ENCODE measurements at places on chromosomes 3 and 15.

DNA sequence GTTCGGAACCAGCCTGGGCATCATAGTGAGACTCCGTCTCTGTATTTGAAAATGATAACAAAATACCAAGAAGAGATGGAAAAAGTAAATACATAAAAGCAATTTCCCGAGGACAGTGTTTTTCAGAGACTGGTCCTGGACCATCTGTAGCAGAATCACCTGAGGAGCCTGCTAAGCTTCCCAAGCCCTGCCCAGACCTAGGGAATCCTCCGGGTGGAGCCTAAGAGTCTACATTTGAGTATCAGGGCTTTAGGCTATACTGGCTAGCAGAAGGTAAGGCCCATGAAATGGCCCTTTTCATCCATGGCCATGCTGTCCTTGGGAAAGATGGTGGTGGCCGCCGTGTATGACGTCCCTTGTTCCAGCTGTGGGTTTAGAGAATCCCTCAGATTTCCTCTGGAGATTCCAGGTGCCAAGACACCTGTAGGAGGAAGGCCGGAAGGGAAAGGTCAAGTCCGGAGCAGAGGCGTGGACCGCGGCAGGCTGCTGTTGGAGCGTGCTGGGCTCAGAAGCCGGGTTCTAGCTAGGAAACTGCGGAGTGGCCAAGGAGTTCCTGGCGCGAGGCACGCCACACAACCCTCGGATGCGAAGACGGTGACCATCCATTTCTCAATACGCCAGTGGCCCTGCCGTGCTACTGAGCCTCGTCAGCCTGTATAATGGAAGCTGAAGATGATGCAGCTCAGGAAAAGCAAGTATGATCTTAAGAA, 50.9 kb downstream of the TMEM44 start:
- H3K4me3 ChIP-seq, result peak overlapping the region; percentile 62
- H3K27ac ChIP-seq, result no peak overlapping the region
- no peak for DNase-seq
- H3K36me3 ChIP-seq, result no peaks in the 10 kb centered on the region

DNA sequence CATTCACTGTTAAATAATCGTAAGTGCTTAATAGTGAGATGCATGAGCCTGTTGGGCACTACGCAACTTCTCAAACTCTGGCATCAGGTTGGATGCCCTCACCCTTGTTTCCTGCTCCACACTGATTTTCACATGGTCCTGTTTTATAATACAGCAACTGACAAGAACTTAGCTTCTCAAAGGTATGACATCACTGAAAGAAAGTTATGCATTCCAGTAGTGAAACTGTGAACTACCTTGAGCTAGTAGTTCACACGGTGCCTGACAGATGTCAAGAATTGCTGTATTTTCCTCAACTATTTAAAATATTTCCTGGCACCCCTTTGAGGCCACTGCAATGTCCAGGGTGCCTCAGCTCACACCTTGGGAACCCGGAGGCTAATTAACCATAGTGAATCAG, 327.5 kb downstream of the RORA start:
- H3K36me3 ChIP-seq, result no peaks in the 10 kb centered on the region
- no peak overlapping the region for H3K4me3 ChIP-seq
- no peak for DNase-seq
- peaks cover 9% of the 10 kb centered on the region for H3K4me1 ChIP-seq
- peaks cover 2% of the 10 kb centered on the region for H3K27me3 ChIP-seq
- no peak overlapping the region for H3K27ac ChIP-seq

GRCh38 chr3:184366619-184367289, 5.2 kb downstream of the POLR2H start:
- peaks cover 20% of the 10 kb centered on the region for H3K36me3 ChIP-seq
- H3K4me1 ChIP-seq, result peaks cover 22% of the 10 kb centered on the region
- H3K4me3 ChIP-seq, result no peak overlapping the region
- DNase-seq, result no peak

DNA sequence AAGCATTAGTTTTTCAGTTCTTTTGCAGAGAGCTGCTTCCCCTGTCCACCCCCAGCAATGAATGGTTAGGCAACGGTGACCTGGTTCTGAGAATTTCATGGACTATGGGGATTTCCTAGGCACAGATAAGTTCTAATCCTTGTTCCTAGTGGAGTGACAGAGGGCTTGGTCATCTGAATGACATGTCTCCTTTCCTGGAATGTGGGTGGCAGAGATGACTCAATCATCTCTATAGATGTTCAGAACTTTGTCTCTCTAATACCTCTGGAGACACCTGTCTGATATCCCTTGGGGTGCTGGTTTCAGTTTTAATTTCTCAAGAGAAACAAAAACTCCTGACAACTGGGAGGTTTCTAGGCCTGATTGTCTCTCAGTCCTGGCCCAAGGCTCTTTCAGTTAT, 10.4 kb downstream of the PLA2G4E start:
- no peak overlapping the region for H3K4me3 ChIP-seq
- no peaks in the 10 kb centered on the region for H3K36me3 ChIP-seq
- H3K4me1 ChIP-seq, result peaks cover 8% of the 10 kb centered on the region
- H3K27me3 ChIP-seq, result no peaks in the 10 kb centered on the region
- H3K27ac ChIP-seq, result no peak overlapping the region

DNA sequence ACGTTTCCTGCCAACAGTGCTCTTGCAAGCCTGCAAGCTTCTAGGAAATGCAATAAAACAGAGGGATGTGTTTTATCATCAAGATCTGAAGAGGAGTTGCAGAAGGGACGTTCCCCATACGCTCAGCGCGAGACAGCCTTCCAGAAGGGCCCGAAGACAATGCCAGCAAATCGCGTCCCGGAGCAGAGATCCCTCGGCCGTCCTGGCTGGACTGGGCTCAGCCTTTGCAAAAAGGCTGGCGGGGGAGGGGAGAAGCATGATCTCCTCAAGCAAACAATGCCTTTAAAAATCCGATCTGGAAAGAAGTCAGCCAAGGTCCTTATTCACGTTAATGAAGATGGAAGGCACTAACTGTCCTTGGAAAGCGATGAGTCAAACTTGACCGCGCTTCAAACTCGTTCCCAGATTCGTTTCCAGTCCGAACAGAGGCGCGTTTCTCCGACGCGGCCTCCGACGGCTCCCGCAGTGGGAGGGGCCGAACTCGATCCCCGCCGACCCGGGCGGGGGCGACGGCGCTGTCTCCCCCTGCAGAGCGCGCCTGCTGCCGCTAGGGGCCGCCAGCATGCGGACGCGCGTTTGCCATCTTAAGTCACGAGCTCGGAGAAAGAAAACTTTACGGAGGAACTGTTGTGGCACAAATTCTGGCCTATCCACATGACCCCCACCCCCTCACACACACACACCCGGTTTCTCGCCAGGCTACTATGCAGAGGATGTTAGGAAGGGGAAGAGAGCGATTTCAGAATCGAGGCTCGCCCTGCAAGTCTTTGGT, 5.5 kb downstream of the BCL6 start:
- no peaks in the 10 kb centered on the region for H3K36me3 ChIP-seq
- H3K4me1 ChIP-seq, result peaks cover 41% of the 10 kb centered on the region
- peak overlapping the region; percentile 33 for H3K27ac ChIP-seq
- H3K27me3 ChIP-seq, result no peaks in the 10 kb centered on the region
- DNase-seq, result peak; percentile 82

GRCh38 chr15:77010857-77011256, 15.9 kb downstream of the PSTPIP1 start:
- peaks cover 56% of the 10 kb centered on the region for H3K4me1 ChIP-seq
- peaks cover 8% of the 10 kb centered on the region for H3K36me3 ChIP-seq
- H3K27me3 ChIP-seq, result no peaks in the 10 kb centered on the region
- H3K27ac ChIP-seq, result no peak overlapping the region
- no peak overlapping the region for H3K4me3 ChIP-seq

GRCh38 chr3:16936233-16936632, 51.5 kb downstream of the PLCL2 start:
- peaks cover 6% of the 10 kb centered on the region for H3K36me3 ChIP-seq
- H3K27ac ChIP-seq, result peak overlapping the region; percentile 45
- H3K27me3 ChIP-seq, result no peaks in the 10 kb centered on the region
- no peak for DNase-seq
- H3K4me1 ChIP-seq, result peaks cover 35% of the 10 kb centered on the region

DNA sequence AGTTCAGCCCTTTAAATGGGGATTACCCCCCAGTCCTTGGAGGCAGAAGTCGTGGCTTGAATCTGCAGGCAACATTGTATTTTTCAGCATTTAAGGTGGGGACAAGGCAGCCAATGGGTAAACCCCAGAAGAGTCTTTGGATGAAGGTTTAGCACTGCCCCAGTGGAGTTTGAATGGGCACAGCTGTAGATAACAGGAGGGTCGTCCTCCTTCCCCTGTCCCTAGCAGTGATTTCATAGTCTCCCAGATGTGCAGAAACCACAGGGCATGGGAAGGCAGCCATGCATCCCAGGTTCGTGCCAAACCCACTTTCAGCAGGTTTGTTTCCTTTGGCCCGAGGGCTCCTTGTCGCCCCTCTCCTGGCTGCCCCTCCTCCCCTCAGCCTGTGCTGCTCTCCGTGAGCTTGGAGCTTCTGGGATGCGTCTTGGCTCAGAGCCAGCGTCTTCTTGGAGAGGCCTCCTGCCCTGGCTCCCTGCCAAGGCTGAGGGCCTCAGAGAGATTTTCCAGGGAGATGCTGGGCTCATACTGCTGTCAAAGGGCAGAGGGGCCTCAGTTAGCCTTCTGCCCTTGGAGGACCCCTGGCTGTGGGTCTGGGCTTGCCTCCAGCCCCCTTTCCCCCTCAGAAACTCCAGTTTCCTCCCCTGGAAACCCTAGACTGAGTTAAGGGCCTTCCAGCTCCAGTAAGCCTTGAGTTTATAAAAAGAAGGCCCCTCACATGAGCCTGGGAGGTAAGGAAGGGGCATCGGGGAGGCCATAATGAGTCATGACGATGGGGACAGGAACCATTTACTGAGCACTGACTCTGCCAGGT, 48.9 kb upstream of the POLG start:
- H3K27me3 ChIP-seq, result peaks cover 11% of the 10 kb centered on the region
- no peak overlapping the region for H3K4me3 ChIP-seq
- H3K27ac ChIP-seq, result no peak overlapping the region
- H3K4me1 ChIP-seq, result no peaks in the 10 kb centered on the region
- no peak for DNase-seq
- no peaks in the 10 kb centered on the region for H3K36me3 ChIP-seq

DNA sequence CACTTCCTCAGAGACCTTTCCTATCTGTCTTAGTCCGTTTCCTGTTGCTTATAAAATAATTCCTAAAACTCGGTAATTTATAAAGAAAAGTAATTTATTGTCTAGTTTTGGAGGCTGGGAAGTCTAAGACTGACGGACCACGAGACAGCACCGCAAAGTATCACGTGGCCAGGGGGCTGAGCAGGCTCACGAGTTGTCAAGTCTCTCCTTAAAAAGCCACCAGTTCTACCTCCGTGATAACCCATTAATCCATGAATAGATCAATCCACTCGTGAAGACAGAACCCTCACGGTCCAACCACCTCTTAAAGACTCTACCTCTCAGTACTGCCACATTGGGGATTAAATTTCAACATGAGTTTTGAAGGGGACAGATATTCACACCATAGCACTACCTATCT, 821 bp downstream of the LINS1 start:
- H3K27ac ChIP-seq, result no peak overlapping the region
- no peaks in the 10 kb centered on the region for H3K36me3 ChIP-seq
- no peak overlapping the region for H3K4me3 ChIP-seq
- peaks cover 42% of the 10 kb centered on the region for H3K4me1 ChIP-seq
- H3K27me3 ChIP-seq, result no peaks in the 10 kb centered on the region
- no peak for DNase-seq

DNA sequence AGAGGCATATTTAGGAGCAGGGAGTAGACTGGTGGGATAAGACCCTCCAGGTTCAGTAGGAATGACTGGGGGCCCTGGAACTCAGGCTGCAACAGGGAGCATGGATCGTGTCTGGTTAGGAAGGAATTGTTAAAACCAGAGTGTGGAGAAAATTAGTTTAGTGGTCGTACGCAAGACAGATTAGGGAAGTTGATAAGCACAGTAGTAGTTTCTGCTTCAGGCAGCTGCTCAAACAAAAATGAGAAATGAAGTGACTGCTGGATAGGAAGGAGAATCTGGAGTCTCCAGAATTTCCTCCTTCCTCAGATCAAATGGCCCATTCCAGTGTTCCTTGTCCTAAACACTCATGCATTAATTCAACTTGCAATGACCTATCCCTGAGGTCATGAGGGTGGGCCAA, 11.2 kb downstream of the MYD88 start:
- H3K4me3 ChIP-seq, result peak overlapping the region; percentile 3
- peaks cover 15% of the 10 kb centered on the region for H3K4me1 ChIP-seq
- no peak for DNase-seq
- no peaks in the 10 kb centered on the region for H3K27me3 ChIP-seq

DNA sequence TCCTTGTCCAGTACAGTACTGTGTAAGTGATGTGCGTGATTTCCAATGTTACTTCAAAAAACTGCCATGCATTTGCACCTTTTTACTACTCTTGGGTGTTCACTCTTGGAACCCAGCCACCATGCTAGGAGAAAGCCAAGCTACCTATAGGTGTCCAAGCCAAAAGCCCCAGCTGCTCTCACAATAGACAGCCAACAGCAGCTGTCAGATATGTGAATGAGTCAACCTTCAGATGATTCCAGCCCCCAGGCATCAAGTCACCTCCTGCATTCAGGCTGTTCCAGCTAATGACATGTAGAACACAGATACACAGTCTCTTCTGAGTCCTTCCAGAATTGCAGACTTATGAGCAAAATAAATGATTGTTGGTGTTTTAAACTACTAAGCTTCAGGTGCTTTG, 417.7 kb upstream of the TGFBR2 start:
- H3K36me3 ChIP-seq, result no peaks in the 10 kb centered on the region
- peaks cover 6% of the 10 kb centered on the region for H3K4me1 ChIP-seq
- no peak overlapping the region for H3K4me3 ChIP-seq

- H3K4me1 ChIP-seq, result no peaks in the 10 kb centered on the region
- H3K4me3 ChIP-seq, result no peak overlapping the region
- H3K27me3 ChIP-seq, result no peaks in the 10 kb centered on the region
- DNase-seq, result no peak
- no peaks in the 10 kb centered on the region for H3K36me3 ChIP-seq
Observed at GRCh38 chr3:28495301-28495700, 146.7 kb upstream of the AZI2 start.

DNA sequence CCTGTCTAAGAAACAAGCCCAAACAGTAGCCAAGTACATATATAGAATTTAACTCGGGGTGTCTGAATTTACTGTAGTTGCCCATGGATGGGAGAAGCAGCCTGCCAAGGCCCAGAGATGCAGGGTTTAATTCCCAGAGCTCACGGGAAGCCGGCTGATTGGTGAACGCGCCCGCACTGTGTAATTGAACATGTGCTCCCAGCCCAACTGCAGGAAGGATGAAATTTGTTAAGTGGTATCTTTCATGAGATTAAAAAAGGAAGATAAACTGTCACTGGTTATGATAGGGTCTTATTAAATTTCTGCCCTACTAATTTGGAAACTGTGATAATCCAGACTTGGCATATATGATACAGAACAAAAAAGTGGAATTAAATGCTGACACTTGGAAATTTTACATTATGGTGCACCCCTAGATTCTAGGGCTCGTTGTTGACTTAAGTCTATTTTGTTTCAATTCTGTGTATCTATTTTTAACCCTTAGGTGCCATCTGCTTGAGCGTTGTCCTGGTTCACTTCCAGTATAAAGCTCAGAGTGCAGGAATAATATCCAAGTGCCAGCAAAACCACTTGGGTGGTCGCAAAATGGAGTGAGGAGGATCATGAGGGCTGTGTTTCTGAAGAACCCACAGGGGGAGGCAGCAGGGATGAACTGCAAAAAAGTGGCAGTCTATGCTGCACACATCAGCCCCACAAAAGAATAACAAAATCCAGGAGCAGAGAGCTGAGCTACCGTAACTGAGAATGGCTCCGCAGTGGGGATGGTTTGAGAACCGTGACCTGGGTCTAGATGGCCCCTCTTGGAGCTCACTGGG, 13.8 kb upstream of the TMC3 start:
- H3K4me3 ChIP-seq, result no peak overlapping the region
- H3K27ac ChIP-seq, result no peak overlapping the region
- DNase-seq, result no peak

GRCh38 chr15:40069178-40070165, 30.5 kb upstream of the SRP14 start:
- no peaks in the 10 kb centered on the region for H3K36me3 ChIP-seq
- peak overlapping the region; percentile 87 for H3K27ac ChIP-seq
- peak; percentile 59 for DNase-seq

All from memory B cell (primary cell).